Fibroblast of villous mesenchyme (primary cell): ENCODE measurements at places on chromosomes 6 and 20. TPM values are rescaled to one million over a fixed set of nuclear protein-coding genes. Genes with fewer than 3 reads are reported as not detected.

DNA sequence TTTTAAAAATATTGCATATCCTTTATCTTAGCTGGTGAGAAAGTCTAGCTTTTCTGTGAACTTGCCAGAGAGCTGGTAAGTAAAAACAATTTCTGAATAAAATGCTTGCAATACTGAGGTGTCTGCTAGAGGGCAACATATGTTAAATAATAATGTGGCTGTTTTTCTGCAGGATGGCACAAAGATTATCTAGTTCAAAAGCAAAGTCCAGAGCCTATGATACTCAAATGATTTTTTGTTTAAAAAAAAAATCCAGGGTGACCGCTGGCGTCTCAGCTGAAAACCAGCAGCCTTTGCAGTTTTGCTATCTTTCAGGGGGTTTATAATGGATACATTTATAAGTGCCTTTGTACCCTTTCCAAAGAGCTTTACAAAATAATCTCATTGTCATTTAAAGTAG is 194.9 kb downstream of the PHACTR1 start:
- peak; percentile 11 for DNase-seq

GRCh38 chr6:56515081-56515905 is 127.4 kb downstream of the DST start:
- no peak for DNase-seq

Gene DNAH8
- total RNA-seq, result under 0.01 and 0.32 TPM in 2 replicates

Gene C6orf141
- total RNA-seq, result 0.43 and 1.6 TPM in 2 replicates
